ENCODE measurements at places on chromosomes 7 and 10.

DNA sequence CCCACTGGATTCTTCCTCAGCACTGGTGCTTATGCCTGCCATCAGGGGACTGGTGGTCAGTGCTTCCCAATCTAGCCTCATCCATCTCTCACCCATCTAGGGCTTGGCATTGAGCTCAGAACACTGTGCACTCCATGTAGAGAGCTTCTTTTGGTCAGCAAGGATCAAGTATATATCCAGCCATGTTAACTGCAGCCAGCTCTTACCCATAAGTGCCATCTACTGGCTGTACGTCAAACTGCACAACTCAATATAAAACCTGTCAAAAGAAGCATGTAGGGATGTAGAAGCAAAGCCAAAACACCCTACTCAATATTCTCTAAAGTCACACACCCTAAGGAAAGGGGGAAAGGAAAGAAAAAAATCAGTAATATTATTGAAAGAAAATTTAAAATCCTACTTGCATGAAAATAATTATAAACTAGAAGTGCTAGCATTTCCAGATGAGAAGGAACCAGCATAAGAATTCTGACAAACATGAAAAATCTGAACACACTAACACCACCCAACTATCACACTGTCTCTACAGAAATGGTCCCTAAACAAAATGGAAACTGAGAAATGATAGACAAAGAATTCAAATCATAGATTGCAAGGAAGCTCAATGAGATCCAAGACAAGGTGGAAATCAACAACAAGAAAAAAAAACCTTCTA, 531.1 kb upstream of the STEAP1 start:
- peak; percentile 0 for DNase-seq

DNA sequence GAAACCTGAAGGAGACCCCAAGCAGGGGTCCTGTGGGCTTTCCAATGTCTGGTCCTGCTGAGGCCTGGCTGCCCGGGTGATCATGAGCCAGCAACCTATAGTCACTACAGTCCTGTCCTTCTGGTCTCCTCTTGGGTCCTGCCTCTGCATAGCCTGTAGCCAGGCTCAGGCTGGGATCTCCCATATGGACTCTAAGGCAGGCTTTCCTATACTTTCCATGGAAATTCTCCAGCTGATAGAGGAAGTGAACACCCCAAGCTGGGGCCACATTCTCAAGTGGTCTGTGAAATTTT, 26.4 kb downstream of the ANXA8 start:
- no peak for DNase-seq

DNA sequence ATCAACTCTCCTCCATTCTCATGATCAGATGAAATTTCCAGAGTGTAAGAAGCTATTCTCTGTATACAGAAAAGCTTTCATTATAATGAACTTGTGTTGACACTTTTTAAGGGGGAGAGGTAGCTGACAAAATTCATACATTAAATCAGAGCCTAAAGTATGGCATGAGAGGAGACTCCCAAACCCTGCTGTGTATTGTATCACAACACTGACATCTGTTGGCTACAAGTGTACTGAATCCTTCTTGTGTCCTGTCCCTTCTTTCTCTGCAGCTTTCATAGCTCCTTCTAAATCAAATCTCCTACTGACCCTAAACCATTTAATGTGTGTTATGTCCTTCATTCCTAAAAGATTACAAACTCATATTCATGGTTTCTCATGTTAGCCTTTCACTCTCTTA, 70.9 kb downstream of the GCC1 start:
- peak; percentile 30 for DNase-seq

- no peak for DNase-seq
Measured at GRCh38 chr7:99490878-99491277, 9.2 kb downstream of the ZNF394 start.

DNA sequence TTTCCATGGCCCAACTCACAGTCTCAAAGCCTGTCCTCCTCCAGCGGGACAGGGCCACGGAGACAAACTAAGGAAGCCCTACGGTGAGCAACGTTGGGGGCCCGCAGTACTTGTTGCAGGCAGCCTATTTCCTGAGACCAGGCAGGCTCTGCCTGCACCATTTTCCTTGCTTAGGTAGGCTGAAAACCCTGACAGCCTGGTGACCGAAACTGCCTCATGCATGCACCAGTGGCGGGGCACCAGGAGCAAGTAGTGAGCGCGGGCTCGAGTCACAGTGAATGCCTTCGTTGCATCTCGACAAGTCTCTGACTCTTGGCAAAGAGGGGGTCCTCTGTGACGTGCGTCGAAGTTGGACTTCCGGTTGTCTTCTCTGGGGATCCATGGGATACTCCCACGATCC, 23.3 kb upstream of the ZNF273 start:
- DNase-seq = no peak

Data from HTR-8/SVneo (cell line).